ENCODE measurements at places on chromosomes 11 and 22. TPM values are rescaled to one million over a fixed set of nuclear protein-coding genes. Genes with fewer than 3 reads are reported as not detected.

DNA sequence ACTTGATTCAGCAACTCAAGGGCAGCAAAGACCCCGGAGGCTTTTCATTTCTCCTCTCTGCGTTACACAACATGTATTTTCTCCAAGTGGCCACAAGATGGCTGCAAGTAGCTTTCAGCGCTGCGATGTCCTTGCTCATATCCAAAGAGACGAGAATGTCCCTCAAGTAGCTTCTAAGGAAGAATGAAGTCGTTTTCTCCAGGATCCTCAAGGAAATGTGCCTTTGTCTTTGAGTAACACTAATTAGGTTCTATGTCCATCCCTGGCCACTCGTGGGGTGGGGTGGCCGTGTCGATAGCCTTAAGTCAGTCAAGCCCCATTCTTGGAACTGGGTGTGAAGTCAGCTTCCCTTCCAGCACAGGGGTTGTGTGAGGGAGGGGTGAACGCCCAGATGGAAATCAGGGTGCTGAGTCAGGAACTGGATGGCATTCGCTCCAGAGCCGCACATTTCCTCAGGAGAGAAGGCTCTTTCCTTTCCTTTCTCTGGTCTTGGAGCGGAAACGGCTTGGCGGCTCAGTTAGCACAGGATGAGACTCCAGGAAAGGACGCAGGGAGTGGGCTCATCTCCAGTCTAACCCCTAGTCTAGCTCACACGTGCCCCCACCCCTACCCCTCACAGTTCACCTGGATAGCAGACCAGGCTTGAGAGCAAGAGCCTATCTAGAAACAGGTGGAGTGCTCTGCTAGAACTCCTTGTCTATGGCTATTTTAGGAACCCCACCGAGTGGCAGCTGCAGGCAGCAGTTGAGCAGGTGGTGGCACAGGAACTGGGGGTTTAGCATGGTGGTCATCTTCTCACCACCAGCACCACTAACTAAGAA is 44.3 kb downstream of the NNMT start:
- peaks cover 6% of the 10 kb centered on the region for H3K4me1 ChIP-seq
- peak; percentile 77 for DNase-seq
- H3K27ac ChIP-seq: no peak overlapping the region
- no peaks in the 10 kb centered on the region for H3K27me3 ChIP-seq

GRCh38 chr22:49783926-49784629 is 43.6 kb downstream of the BRD1 start:
- no peak overlapping the region for H3K4me3 ChIP-seq
- peaks cover 60% of the 10 kb centered on the region for H3K4me1 ChIP-seq
- no peak for DNase-seq

DNA sequence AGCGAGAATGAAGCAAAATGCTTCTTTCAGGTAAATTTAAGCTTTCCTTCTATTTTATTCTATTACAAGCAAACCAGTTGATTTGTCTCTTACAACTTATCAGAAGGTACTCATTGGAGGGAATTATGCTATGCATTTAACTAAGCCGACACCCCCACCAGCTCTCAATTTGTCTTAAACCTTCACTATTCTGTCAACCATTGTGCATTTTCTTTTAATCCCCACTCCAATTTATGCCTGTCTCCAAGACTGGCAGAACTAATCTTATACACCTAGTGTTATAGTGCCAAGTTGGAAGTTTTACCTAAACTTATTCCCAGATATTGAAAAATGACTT is 12.5 kb downstream of the TAF1D start:
- no peaks in the 10 kb centered on the region for H3K27me3 ChIP-seq
- no peak overlapping the region for H3K27ac ChIP-seq
- peaks cover 36% of the 10 kb centered on the region for H3K36me3 ChIP-seq
- DNase-seq: no peak
- no peak overlapping the region for H3K4me3 ChIP-seq

DNA sequence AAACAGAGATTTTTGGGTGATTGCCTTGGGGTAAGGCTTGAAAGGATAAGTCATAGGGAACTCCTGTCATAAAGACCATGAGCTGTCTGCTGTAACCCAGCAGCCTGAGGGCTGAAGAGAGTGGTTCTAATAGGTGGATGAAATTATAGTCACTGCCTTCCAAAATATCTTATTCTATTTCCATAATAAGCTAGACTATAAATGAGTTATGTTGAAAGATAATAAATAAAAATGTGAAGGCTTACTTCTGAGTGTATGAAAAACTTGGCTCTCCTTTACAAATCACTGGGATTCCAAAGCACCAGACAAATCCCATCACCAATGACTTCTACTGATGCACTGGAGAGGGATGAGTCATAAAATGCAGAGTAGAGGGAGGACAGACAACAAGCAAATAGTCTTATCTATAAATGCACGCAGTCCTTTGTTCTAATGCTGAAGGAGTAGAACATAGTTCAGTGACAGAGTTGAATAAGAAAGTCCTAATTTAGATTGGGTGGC is 775.0 kb upstream of the LRRC4C start:
- no peaks in the 10 kb centered on the region for H3K36me3 ChIP-seq
- no peak overlapping the region for H3K27ac ChIP-seq
- H3K4me3 ChIP-seq: no peak overlapping the region
- H3K4me1 ChIP-seq: no peaks in the 10 kb centered on the region

DNA sequence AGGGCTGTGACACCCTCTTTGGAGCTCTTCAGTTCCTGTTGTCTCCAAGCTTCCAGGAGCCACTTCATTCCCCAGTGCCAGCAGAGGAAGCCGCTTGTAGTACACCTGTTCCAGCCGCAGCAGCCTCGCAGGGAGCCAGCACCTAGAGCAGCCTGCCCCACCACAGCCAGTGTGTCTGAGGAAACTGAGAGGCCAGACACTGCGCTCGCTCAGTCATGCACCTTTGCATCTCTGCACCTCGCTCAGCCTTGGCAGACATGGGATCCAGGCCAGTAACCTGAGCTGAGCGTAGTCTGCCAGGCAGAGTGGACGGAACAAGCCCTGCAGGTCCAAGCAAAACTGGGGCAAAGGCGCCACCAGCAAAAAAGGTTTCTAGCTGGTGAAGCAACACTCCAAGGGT is 1072.1 kb downstream of the JRKL start:
- H3K4me1 ChIP-seq: no peaks in the 10 kb centered on the region
- no peak overlapping the region for H3K27ac ChIP-seq
- DNase-seq: no peak
- H3K36me3 ChIP-seq: no peaks in the 10 kb centered on the region
- no peak overlapping the region for H3K4me3 ChIP-seq

GRCh38 chr22:19710020-19710768 is 4.1 kb upstream of the SEPTIN5 start:
- no peak for DNase-seq
- H3K4me1 ChIP-seq: peaks cover 9% of the 10 kb centered on the region
- no peak overlapping the region for H3K4me3 ChIP-seq

Gene LMNTD2
- total RNA-seq: 0.22 TPM

Gene JAML
- 2.5 TPM for total RNA-seq

Gene OR52E8
- total RNA-seq: not detected

Gene KCNA4
- total RNA-seq: 0.31 TPM

Gene TBX10
- not detected for total RNA-seq

Gene MRPL16
- total RNA-seq: 37.2 TPM

All from muscle of leg (tissue), 16 donors.